ENCODE measurements at places on chromosomes 1 and 21.

DNA sequence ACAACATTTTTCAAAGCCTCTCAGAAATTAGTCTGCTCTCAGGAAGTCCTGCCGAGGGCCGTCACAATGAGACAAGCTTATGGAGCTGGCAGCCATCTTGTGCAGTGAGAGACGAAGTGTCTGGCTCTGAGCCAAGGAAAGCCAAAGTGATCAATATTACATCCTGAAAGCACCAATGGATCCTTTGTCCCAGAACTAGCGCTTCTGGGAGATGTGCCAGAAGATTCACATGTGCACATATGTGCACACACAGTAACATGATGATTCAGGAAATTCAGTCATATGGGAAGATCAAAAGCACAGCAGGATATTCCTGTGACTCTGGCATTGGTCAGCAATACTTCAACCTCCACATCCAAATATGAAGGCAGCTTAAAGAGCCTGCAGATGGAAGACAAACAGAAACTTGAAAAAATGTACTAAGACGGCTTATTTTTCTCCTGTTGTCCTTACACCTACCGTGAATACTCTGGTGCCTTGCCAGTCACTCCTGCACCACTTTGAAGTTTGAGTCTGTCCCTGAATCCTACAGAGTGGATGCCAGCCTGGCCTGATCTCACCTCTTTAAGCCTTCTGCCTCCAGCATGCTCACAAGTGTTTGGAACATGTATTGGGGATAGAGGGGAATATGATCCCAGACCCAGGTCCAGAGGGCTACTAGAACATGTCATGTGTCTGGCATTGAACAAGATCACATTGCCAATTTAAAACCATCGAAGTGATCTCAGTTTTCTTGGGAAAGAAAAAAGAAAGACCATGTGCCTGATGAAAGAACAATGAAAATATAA, 44.5 kb upstream of the PRRX1 start:
- DNase-seq = no peak

GRCh38 chr1:61165402-61165801, 83.0 kb downstream of the NFIA start:
- no peak for DNase-seq

- no peak for DNase-seq
These were observed 501.8 kb upstream of the ZRANB2 start for GRCh38 chr1:71582673-71583072.

DNA sequence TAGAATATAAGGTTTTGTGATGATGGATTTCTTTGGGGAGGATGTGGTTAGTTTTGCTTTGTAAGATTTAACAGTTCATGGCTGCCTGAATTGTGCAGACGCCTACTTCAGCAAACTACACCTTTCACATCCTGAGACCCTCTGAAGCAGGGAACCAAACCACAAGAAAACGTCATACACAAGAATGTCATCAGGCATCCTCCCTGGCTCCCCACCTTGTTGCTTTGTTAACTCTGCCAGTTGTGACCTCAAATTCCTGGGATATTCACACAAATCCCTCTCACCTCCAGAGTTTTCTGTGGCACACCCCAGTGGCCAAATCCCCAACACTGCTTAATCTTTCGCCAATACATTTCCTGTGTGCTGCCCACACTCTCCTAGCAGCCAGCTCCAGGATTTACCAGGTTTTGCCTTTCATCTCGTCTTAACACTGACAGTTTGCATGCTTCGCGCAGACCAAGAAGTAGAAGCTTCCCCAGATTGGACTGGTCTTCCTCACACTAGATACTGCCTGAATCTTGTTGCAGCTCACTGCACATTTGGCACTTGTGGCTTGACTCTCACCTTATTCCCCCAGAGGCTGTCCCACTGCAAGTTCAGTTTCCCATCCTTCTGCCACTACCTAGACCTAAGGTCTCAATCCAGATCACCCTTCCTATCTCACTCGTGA, 51.1 kb upstream of the CTTNBP2NL start:
- DNase-seq = no peak

DNA sequence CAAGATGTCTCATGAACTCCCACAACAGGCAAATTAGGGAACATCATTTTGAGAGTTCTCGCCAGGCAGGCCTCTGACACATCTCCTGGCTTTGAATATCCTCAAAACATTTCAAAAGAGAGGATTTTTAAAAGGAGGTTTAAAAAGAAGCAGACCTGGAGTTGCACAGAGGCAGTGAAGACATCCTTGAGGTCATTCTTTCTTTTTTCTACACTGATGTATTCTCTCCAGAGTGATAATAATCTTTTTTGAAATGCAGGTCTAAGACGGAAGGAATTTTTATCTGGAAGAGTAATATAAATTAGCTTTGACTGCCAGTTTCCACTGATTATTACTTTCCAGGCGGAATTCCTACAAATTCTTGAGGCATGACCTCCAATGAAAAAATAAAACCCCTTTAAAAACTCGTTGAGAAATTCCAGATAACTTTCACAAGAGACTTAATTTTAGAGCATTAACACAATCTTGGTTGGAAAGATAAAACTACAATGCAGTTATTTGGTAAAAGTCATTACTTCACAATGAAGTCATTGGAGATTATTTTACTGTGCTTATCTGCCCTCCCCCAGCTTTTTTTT, 125.0 kb downstream of the LYPLAL1 start:
- DNase-seq = no peak

- DNase-seq = no peak
These were observed 45.1 kb downstream of the BTBD8 start for GRCh38 chr1:92125204-92125603.

- no peak for DNase-seq
These were observed 88.6 kb upstream of the HNRNPU start for GRCh38 chr1:244952940-244953339.

DNA sequence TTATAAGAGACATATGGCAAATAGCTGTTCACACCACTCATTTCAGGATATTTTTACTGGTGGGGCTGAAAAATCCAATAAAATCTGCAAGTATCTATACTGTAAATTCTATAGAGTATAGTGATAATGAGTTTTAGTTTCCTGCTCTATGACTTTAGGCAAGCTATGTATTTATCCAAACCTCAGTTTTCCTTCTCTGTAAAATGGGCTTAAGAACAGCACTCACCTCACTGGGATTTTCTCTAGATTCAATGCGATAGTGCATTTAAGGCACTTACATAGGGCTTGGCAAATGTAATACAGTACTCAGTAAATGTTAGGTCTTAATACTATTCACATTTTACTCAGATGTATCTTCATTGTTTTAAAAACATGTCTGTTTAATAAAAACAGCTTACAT, 168.7 kb downstream of the ATG4C start:
- no peak for DNase-seq

GRCh38 chr1:95770581-95770980, 536.6 kb downstream of the RWDD3 start:
- DNase-seq = no peak

- no peak for DNase-seq
These were observed 2.0 kb downstream of the SV2A start for GRCh38 chr1:149915429-149916192.

GRCh38 chr1:36124404-36125128, 456 bp downstream of the COL8A2 start:
- no peak for DNase-seq

All from Ammon's horn (tissue), 1 donor.